ENCODE measurements at places on chromosomes 12 and 14.

- peak; percentile 7 for DNase-seq
Observed at GRCh38 chr14:74324931-74325361, 22.2 kb upstream of the ABCD4 start.

- DNase-seq = no peak
Observed at GRCh38 chr12:33596061-33596460, 156.4 kb upstream of the SYT10 start.

GRCh38 chr12:116497051-116497591 is 62.1 kb upstream of the MAP1LC3B2 start:
- no peak for DNase-seq

DNA sequence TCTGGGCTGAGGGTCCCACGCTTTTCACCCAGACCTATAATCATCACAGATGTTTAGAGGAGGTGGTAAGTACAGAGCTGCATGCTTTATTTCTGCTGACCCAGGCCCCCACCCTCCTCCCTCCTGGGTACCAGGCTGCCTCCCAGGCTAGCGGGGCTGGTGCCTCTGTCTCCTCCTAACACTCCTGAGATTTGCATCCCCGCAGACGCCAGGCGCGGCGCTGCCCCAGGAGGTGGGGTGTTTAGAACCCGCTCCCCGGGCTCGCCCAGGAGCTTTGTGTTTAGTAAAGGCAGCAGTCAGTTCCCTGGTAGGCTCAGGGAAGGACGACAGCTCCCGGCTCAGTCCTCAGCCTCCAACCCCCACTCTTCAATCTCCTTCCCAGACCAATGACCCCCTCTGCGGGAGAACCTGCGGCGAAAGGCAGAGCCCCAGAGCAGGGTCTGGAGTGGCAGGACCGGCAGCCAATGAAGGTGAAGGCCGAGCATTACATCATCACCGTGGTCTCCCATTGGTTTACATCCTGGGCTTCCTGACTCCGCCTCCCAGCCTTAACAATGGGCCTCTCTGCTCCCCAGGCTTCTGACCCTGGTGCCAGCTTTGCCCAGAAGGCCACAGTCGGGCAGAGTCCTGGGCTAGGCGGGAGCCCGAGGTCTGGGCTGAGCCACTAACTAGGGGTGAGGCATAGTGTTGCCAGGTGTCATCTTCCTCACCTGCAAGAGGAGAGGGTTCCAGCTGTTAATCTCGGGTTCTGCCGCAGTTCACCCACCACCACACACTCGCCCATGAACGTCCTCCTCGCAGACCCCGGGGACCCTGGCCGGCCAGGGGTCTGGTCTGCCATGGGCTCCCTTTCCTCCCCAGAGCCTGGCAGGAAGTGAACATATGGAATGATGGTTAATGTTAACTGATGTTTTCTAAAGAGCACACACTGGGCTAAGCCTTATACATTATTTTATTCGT is 57.5 kb downstream of the CALM1 start:
- no peak for DNase-seq

DNA sequence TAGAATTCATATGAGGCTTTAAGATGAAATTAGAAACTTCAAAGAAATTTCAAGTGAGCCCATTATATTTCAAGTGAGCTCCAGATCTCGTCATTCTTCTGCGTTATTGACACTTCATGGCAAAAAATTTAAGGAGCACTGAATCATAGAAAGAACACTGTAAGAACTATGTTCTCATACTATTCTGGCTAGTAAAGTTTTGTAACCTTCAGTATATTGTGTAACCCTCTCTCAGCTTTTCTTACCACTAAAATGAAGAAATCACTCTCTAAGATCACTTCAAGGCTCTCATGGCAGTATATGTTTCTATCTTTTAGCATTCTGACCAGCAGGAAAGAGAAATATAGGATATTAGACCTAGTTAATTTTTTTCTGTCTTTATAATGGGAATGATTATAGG is 6.3 kb downstream of the GPHN start:
- no peak for DNase-seq

DNA sequence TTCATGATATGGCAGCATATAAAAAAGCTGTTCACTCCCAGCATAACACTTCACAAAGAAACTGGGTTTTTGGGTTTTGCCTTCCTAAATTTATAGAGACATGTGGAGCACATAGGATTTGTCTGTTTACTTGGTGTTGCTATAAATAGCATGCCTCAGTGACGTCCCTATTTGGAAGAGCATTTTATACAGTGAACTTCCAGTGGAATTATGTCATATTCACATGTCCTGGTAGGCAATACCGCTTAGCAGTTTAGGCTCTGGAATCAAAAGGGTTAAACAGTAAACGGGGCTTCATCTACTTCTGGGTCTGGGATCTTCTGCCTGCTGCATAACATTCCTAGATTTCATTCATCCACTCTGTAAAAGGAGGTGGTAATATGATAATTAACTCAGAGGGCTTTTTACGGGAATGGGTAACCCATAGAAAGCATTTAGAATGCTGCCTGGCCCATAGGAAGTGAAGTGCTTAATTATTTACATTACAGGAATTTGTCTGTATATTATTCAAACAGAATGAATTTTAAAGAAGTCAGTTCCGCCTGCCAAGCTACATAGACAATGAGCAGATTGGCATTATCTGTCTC is 396.1 kb downstream of the TMTC2 start:
- no peak for DNase-seq

- DNase-seq = no peak
Observed at GRCh38 chr14:80447392-80447791, 236.1 kb upstream of the DIO2 start.

DNA sequence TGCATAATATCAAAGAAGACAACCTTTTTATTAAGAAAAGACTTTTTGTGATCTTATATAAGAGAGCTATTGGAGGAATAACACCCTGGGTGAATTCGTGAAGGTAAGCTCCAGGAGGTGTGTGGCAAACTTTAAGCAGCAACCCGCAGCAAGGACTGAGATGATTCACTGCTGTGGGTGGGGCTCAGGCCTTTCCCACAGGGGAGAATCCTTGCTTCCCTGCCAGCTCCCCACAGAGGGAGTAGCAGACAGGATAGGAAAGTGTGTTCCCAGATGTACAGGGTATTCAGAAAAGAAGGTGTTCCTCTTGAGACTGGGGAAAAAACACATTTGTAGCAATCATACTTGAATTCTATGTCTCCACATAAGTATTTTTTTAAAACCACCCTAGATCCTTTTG is 9.2 kb downstream of the NDUFA12 start:
- DNase-seq = no peak

- DNase-seq = no peak
Observed at GRCh38 chr12:87152075-87152474, 877.1 kb downstream of the C12orf50 start.

DNA sequence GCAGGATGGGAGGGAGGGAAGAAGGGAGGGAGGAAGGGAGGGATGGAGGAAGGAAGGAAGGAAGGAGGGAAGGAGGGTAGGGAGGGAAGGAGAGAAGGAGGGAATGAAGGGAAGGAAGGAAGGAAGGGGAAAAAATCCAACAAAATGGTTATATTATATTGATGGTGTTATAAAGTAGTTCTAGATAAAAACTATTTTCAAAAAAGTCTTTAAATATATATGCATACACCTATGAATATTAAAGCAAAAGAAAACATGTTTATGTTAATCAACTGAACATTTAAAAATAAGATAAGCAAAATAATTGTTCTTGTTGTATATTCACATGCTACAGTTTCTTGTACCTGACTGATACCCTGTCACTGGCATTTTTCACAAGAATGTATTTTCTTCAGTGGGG is 1.9 kb downstream of the BDKRB1 start:
- no peak for DNase-seq

DNA sequence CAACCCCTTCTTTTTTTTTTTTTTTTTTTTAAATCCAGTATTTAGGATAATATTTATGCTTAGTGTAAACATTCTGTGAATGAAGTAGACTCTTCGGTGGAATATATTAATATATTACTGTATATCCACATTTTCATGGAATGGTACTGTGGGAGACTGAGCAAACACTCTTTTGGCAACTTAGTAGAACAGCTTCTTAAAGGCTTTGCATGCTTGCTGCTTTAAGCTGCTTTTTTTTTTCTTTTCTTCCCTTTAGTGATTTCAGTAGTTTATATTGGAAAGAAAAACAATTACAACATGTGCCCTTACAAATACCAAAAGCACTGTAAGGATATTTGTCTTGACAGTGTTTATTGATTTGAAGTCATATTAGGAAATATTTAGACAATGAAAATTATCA is 78.9 kb downstream of the AEBP2 start:
- DNase-seq = no peak

GRCh38 chr14:72516936-72517700 is 376.8 kb downstream of the DPF3 start:
- peak; percentile 27 for DNase-seq

- no peak for DNase-seq
Observed at GRCh38 chr12:44286336-44286735, 450.5 kb downstream of the TMEM117 start.

DNA sequence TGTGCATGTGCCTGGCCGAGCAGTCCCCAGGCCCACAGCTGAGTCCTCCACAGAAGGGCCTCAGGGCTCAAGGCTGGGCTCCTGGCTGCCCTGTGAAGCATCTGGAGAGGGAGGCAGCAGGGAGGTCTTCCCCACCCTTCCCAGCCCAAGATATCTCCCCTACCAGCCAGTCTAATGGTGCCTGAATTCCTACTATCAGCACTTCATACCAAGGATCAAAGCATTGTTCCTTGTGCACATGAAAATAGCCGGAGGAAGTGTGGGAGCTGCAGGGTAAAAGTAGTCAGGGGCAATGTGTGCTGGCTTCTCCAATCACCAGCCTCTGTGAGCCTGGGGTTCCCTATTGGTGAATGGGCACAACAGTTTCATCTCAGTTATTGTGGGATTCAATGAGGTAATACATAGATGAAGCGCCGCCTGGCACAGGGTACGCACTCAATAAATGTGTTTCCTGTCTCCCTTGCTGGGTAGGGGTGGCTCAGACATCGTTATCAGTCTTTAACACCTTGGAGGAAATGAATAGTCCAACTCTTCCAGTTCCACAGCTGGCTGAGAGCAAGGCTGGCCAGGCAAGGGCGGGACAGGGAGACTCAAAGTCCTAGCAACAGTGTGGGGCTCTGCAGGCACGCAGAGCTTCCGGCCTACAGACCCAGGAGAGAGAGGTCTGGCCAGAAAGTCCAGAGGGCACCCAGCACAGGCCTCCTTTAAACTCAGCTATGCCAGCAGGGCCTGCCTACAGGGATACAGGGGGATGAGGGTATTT is 39.1 kb upstream of the PNMA1 start:
- no peak for DNase-seq

DNA sequence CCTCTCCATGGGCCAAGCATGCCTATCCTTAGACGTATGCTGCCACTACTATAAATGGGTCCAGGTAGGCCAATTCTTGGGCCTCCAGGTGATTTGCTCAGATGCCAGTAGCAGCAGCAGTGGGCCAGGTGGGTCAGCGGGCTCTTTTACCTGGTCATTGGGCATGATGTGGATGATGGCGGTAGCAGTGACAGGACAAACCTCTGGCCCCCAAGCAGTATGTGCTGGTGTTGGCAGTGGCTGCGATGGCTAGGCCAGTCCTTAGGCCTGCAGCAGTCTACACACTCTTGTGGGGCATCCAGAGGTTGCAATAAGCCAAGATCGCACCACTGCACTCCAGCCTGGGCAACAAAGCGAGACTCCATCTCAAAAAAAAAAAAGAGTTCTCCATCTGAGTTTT is 19.1 kb upstream of the VASH1 start:
- DNase-seq = no peak

- DNase-seq = no peak
Observed at GRCh38 chr14:27916326-27916725, 850.3 kb upstream of the FOXG1 start.

DNA sequence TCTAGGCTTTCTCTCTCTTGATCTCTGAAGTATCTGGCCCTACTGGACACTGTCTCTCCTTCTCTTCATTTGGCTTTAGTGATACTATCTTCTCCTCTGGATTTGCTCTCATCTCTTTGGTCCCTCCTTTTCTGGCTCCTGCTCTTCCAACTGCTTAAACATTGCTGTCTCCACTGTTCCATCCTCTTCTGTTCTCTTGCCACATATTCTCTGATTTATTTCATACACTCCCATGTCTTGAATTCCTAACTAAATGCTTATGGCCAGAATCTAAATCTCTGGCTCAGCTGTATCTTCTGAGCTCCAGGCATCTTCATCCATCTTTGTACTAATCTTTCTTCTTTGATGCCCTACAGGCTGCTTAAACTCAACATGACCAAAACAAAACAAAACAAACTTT is 25.5 kb upstream of the PCED1B start:
- no peak for DNase-seq

GRCh38 chr14:24351517-24351916 is 11.7 kb upstream of the RIPK3 start:
- DNase-seq = no peak

GRCh38 chr14:33464254-33464962 is 486.5 kb downstream of the EGLN3 start:
- no peak for DNase-seq

DNA sequence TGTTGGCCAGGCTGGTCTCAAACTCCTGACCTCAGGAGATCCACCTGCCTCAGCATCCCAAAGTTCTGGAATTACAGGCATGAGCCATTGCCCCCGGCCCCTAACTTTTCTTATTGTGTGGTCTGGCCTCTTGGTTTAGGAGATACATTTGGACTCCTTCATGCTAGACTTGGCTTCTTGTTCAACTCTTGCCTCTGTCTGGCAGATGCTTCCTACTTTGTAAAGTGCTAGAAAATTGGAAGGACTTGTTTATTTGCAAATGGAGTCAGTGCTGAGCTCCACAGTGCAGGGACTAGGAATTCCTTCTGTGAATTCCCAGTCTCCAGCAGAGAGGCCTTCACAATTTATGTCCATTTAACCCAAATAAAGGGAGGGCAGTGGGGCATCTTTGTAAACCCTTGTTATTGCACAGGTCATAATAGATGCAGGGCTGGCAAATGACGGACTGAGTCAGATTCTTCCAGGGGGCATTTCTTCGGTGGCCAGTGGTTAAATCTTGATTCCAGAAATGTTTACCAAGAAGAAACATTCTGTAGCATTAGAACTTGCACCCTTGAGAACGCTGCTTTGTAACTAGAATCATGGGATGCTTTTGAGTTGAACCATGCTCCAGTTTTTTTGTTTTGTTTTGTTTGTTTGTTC is 73.8 kb upstream of the TBX3 start:
- no peak for DNase-seq
